Thoracic aorta (tissue), 2 donors: ENCODE measurements at places on chromosomes 2 and 18. TPM values are rescaled to one million over a fixed set of nuclear protein-coding genes. Genes with fewer than 3 reads are reported as not detected.

SERPINB3 gene
- not detected for total RNA-seq

CERKL gene
- total RNA-seq: not detected

CCDC150 gene
- total RNA-seq: not detected

MDH1B gene
- 1.4 TPM for total RNA-seq

KYNU gene
- 1.8 TPM for total RNA-seq

DOK6 gene
- total RNA-seq: 2.1 TPM

ALPI gene
- not detected for total RNA-seq

VWC2L gene
- not detected for total RNA-seq

ZNF24 gene
- total RNA-seq: 26.1 TPM

CKAP2L gene
- not detected for total RNA-seq

GRCh38 chr18:63073481-63073880 is 246.1 kb downstream of the BCL2 start:
- H3K4me3 ChIP-seq: no peak overlapping the region
- H3K36me3 ChIP-seq: no peaks in the 10 kb centered on the region
- H3K4me1 ChIP-seq: no peaks in the 10 kb centered on the region

- H3K27ac ChIP-seq: no peak overlapping the region
- no peaks in the 10 kb centered on the region for H3K4me1 ChIP-seq
- no peaks in the 10 kb centered on the region for H3K36me3 ChIP-seq
- H3K27me3 ChIP-seq: no peaks in the 10 kb centered on the region
These were observed 609.0 kb downstream of the IRS1 start for GRCh38 chr2:226190479-226191252.

- no peak for DNase-seq
- no peak overlapping the region for H3K4me3 ChIP-seq
- no peaks in the 10 kb centered on the region for H3K27me3 ChIP-seq
- no peaks in the 10 kb centered on the region for H3K36me3 ChIP-seq
- no peak overlapping the region for H3K27ac ChIP-seq
These were observed 1288.7 kb downstream of the LRP1B start for GRCh38 chr2:140842110-140842509.

DNA sequence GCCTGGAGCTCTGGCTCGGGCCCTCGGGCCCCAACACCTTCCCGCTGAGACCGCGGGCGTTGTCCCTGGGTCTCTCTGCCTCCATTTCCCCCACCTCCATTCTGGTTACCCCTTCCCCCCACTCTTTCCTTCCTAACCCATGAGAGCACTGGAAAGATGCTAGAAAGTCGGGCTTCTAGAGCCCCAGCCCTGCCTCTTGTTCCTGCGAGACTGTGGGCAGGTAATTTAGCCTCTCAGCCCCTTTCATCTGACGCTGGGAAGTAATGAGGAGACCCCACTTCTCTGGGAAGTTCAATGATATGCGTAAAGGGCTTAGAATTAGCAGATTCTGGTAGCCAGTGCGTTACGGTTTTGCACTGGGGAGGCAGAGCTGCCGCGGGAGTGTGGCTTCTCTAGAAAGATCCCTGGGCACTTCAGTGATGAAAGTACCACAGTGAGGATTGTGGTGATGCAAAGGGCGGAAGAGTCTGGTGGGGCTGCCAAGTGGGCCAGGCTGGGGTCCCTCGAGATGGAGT is 16.2 kb upstream of the ECEL1 start:
- no peak for DNase-seq
- peaks cover 7% of the 10 kb centered on the region for H3K4me1 ChIP-seq
- no peaks in the 10 kb centered on the region for H3K27me3 ChIP-seq
- H3K36me3 ChIP-seq: no peaks in the 10 kb centered on the region
- H3K4me3 ChIP-seq: peak overlapping the region; percentile 73
- H3K27ac ChIP-seq: no peak overlapping the region

- H3K4me1 ChIP-seq: peaks cover 5% of the 10 kb centered on the region
- no peak for DNase-seq
These were observed 57.3 kb downstream of the NEDD4L start for GRCh38 chr18:58101291-58101794.

DNA sequence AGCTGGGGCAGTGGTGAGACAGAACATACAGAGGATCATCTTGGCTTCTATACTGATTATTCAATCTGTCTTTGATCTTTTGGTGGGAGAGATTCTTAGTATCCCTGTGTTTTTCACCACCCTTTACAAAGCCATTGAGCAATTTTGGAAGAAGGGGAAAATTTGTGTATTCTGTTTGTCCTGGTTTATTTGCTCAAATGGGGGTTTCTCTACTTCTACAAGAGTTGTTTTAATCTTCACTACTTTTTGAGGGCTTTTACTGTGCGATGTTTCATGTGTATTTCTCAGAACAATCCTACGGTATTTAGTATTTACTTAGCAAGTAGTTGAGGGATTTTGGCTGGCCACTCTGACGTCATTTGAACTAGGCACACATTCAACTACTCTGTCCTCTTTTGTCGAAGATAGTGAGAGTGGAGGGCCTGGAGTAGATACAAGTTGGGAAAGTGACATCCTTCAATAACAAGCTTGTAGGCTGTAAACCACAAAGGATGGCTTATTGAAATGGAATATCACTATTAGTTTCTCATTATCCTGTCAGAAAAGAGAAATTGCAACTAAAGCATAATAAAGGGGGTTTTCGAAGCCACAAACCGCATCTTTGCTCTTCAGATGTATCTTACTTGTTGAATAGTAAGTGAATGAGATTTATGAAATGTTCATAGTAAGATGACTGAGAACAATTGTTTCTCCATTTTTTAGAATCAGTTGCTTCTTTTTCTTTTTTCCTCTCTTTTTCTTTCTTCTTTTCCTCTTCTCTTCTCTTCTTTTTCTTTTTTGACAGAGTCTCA is 24.8 kb downstream of the FMNL2 start:
- H3K4me3 ChIP-seq: no peak overlapping the region
- H3K27me3 ChIP-seq: no peaks in the 10 kb centered on the region
- no peak overlapping the region for H3K27ac ChIP-seq
- peaks cover 5% of the 10 kb centered on the region for H3K4me1 ChIP-seq
- DNase-seq: no peak
- H3K36me3 ChIP-seq: no peaks in the 10 kb centered on the region

GRCh38 chr18:48959921-48960920 is 9.5 kb upstream of the SMAD7 start:
- H3K4me1 ChIP-seq: peaks cover 16% of the 10 kb centered on the region
- H3K36me3 ChIP-seq: no peaks in the 10 kb centered on the region
- H3K27me3 ChIP-seq: no peaks in the 10 kb centered on the region
- H3K4me3 ChIP-seq: no peak overlapping the region
- no peak for DNase-seq

GRCh38 chr2:101753720-101754490 is 56.4 kb downstream of the MAP4K4 start:
- no peaks in the 10 kb centered on the region for H3K36me3 ChIP-seq
- H3K27ac ChIP-seq: no peak overlapping the region
- no peak for DNase-seq
- H3K4me1 ChIP-seq: peaks cover 47% of the 10 kb centered on the region

- H3K27ac ChIP-seq: peak overlapping the region; percentile 89
- H3K4me3 ChIP-seq: peak overlapping the region; percentile 61
- no peaks in the 10 kb centered on the region for H3K27me3 ChIP-seq
These were observed 56.3 kb downstream of the KCNS3 start for GRCh38 chr2:17934721-17935120.

DNA sequence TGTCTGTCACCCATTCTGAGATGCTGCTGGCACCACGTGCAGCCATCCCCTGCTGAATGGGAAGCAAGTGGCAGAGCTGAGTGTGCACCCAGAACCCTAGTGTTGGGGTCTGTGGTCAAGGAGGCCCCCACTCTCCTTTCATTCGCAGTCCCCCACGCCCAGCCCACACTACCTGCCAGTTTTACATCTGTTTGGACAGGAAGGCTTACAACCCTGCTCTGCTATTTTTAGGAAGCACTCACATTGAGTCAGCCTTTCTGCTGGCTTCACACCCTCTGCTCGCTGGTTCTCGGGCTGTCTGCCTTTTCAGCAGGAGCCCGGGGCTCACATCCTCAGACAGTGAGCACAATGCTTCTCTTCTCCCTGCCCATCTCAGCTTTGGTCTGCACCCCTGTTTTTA is 10.7 kb upstream of the ADCY3 start:
- no peak overlapping the region for H3K4me3 ChIP-seq
- no peak overlapping the region for H3K27ac ChIP-seq
- H3K27me3 ChIP-seq: no peaks in the 10 kb centered on the region
- peaks cover 17% of the 10 kb centered on the region for H3K4me1 ChIP-seq

GRCh38 chr18:23550898-23551297 is 35.4 kb downstream of the NPC1 start:
- H3K27ac ChIP-seq: no peak overlapping the region
- no peaks in the 10 kb centered on the region for H3K27me3 ChIP-seq
- peaks cover 46% of the 10 kb centered on the region for H3K36me3 ChIP-seq
- H3K4me1 ChIP-seq: no peaks in the 10 kb centered on the region
- no peak overlapping the region for H3K4me3 ChIP-seq

GRCh38 chr2:145765874-145766273 is 1246.0 kb upstream of the ZEB2 start:
- H3K4me1 ChIP-seq: peaks cover 9% of the 10 kb centered on the region
- no peaks in the 10 kb centered on the region for H3K36me3 ChIP-seq
- no peaks in the 10 kb centered on the region for H3K27me3 ChIP-seq
- DNase-seq: no peak
- no peak overlapping the region for H3K27ac ChIP-seq

DNA sequence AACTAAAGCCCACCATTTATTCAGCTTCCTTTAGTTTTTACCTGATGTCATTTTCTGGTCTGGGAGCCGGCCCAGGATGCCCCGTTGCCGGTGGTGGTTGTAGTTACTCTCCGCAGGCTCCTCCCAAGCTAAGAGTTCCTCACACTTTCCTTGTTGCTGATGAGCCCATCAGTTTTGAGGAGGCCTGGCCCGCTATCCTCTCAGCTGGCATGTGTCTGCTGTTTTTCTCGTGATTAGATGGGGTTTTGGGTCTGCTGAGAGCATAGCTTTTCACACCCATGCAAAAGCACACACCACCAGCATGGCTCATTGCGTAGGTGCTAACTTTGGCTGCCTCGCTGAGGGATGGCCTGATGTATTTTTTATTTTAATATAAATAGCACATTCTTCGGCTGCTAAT is 72.1 kb downstream of the PSMG2 start:
- H3K27me3 ChIP-seq: no peaks in the 10 kb centered on the region
- no peak overlapping the region for H3K4me3 ChIP-seq
- DNase-seq: no peak
- H3K4me1 ChIP-seq: no peaks in the 10 kb centered on the region
- H3K27ac ChIP-seq: no peak overlapping the region

- no peak overlapping the region for H3K27ac ChIP-seq
- no peak for DNase-seq
- no peaks in the 10 kb centered on the region for H3K36me3 ChIP-seq
- no peak overlapping the region for H3K4me3 ChIP-seq
These were observed 562.3 kb downstream of the SOX11 start for GRCh38 chr2:6254441-6254840.

DNA sequence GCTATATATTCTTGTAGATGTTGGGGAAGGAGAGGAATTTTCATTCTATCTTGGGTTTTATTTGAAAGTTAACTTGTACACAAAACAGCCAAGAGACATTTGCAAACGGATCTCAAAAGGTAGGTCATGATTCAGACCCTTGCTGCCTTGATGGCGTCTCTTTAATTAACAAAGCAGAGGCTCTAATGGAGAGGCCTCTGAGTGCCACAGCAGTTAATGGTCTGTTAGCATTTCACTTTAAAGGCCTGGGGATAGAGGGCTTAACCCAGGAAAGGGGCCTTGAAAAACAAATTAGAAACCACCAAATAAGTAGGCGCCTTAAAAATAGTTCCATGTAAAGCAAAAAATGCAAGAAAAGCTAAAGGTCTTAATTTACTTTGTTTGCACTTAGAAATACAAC is 836.9 kb upstream of the CELF4 start:
- H3K27me3 ChIP-seq: no peaks in the 10 kb centered on the region
- H3K4me1 ChIP-seq: no peaks in the 10 kb centered on the region
- no peak overlapping the region for H3K4me3 ChIP-seq
- no peaks in the 10 kb centered on the region for H3K36me3 ChIP-seq

GRCh38 chr2:191341436-191341835 is 96.2 kb downstream of the MYO1B start:
- no peaks in the 10 kb centered on the region for H3K27me3 ChIP-seq
- H3K27ac ChIP-seq: no peak overlapping the region
- no peak for DNase-seq
- H3K4me3 ChIP-seq: no peak overlapping the region
- H3K36me3 ChIP-seq: peaks cover 8% of the 10 kb centered on the region

DNA sequence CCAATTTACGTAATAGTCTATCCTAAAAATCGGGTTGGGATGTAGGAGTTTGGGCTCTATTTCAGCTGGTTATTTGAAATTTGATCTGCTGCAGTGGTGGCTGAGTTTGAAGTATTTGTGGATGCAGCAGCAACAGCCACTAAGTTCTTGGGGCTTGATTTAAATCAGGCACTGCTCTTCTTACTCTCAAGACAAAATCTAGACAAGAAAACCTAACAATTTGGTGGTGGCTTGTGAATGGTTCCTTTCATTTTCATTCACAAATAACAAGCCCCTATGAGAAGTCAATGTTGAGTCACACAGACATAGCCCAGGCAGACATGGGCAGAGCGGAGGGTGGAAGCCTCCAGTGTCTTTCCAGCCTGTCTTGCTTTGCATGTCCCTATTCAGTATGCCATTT is 199.3 kb downstream of the LTBP1 start:
- H3K27ac ChIP-seq: peak overlapping the region; percentile 83
- peaks cover 98% of the 10 kb centered on the region for H3K4me1 ChIP-seq
- DNase-seq: no peak
- H3K36me3 ChIP-seq: peaks cover 31% of the 10 kb centered on the region
- peak overlapping the region; percentile 16 for H3K4me3 ChIP-seq
- H3K27me3 ChIP-seq: no peaks in the 10 kb centered on the region

DNA sequence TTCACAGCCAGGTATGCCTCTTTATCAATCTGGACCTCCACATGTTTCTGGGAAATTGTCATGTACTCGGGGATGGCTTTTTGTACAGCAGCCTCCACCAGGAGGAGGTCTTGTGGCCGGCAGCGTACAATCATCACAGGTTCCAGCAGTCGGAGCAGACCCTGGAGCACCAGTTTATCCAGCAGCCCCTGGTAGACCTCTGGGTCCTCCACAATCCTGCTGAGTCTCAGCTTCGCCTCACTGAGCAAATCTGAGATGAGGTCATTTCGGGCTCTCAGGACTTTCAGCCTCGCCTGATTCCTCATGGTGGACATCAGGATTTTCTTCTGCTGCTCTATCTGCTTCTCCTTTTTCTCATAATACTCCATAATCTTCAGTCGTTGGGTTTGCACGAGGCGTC is 32.8 kb downstream of the TMEM247 start:
- no peaks in the 10 kb centered on the region for H3K27me3 ChIP-seq
- peaks cover 11% of the 10 kb centered on the region for H3K4me1 ChIP-seq
- DNase-seq: no peak
- no peak overlapping the region for H3K27ac ChIP-seq
- H3K36me3 ChIP-seq: no peaks in the 10 kb centered on the region

DNA sequence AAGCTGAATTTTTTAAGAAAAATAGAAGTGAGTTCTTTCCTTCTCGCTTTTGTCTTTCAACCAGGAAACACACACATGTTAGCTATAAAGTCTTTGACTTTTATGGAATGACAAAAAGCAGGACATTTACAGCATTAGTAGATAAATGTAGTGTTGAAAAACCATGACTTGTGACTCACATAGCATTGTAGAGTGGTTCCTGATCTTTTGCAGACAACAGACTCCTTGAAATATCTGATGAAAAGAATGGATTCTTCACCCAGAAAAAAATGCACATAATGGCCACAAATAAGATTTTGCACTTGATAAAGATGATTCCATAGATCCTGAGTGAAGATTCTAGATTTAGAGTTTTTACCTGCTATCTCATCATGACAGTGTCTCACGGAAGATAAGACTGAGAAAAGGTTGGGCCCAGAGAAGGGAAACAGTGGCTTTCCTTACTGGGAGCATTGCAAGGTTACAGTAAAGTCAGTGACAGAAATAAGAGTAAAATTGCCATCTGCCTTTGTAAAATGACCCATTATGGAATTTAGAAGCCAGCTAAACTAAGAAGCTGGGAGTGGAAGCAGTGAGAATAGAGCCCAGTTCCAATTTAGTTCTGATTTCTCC is 14.0 kb downstream of the SMARCAL1 start:
- no peaks in the 10 kb centered on the region for H3K4me1 ChIP-seq
- DNase-seq: no peak
- no peaks in the 10 kb centered on the region for H3K27me3 ChIP-seq
- H3K27ac ChIP-seq: no peak overlapping the region
- H3K4me3 ChIP-seq: no peak overlapping the region
- H3K36me3 ChIP-seq: peaks cover 65% of the 10 kb centered on the region
